Small intestine (tissue), 16 donors: ENCODE measurements at places on chromosomes 1 and 21. TPM values are rescaled to one million over a fixed set of nuclear protein-coding genes. Genes with fewer than 3 reads are reported as not detected.

The CFAP74 gene
- not detected for polyA plus RNA-seq

The MIXL1 gene
- 0.15 TPM for polyA plus RNA-seq

The SAMSN1 gene
- 11.9 TPM for polyA plus RNA-seq

The ANKRD13C gene
- polyA plus RNA-seq: 8.4 TPM

The HPDL gene
- polyA plus RNA-seq: 1.1 TPM

The PDPN gene
- 4.8 TPM for polyA plus RNA-seq

The KCNE1 gene
- polyA plus RNA-seq: 0.38 TPM

The CKS1B gene
- polyA plus RNA-seq: 63.7 TPM

The OR2T2 gene
- polyA plus RNA-seq: not detected

The MX2 gene
- polyA plus RNA-seq: 2.9 TPM
